ENCODE measurements at places on chromosomes 1 and 21.

DNA sequence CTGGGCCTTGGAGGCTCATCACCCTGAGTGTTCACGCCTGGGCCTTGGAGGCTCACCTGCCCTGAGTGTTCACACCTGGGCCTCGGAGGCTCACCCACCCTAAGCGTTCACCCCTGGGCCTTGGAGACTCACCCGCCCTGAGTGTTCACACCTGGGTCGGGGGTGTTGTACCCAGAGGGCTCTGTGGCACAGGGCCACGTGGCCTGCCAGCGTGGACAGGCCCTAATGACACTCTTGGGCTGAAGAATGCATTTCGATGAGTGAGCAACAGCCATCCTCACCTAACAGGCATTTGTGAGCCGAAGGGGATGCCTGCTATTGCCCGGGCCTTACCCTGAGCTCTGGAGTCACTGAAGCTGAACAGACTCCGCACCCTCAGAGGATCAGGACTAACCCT is 17.5 kb downstream of the SLC19A1 start:
- no peak for DNase-seq

GRCh38 chr1:170592591-170593111 is 60.7 kb downstream of the GORAB start:
- DNase-seq: no peak

DNA sequence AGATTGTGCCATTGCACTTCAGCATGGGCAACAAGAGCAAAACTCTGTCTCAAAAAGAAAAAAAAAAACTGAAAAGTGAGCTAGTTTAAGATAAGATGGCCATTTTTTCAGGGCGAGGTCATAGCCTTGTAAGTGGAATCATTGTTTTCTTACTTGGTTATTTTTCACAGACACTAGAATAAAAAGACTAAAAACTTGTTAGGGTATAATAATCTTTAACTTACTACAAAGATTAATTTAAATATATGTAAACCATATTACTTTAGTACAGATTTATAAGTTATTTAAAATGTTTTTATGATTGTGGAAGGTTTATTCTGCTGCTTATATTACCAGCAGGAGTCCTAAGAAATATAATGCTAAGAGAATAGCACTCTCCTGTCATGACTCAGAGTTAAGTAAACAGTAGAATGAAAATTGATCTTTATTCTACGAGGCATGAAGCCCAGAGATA is 23.5 kb downstream of the ANGPTL1 start:
- no peak for DNase-seq

DNA sequence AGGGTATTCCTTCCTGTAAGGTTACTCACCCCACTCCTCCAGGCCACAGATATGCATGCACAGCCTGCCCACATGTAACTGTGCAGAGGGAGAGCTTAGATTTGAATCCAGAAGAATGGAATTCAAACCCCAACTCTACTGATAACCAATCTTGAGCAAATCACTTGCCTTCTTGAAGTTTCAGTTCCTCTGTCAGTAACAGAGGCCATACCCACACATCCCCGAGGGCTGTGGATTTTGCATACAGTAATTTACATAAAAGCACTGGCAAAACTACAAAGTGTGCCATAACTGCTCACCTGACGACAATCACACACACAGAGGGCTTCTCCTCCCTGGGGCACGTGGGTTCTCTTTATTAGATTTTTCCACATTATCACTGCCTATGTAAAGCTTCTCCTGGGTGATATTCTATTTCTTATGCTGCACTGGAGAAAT is 18.6 kb downstream of the CD247 start:
- DNase-seq: no peak

GRCh38 chr21:21734088-21734487 is 735.9 kb downstream of the NCAM2 start:
- no peak for DNase-seq

DNA sequence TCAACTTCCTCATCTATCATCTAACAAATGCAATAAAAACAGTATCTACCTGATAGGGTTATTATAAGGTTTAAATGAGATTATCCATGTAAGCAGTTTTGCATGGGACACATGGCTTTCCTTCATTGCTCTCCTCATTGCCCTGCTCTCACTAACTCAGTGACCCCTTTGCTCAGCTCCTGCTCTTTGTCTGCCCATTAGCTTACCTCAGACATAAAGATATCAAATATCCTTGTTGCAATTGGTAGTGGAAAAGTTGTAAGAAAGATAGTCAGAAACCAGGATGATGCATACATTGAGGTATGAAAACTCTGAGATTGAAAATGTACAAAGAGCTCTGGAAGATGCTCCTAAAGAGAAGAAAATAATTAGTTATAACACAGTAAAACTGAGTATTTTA is 89.8 kb downstream of the EVI5 start:
- no peak for DNase-seq

GRCh38 chr1:219782311-219782710 is 146.0 kb downstream of the SLC30A10 start:
- DNase-seq: no peak

- DNase-seq: no peak
These were observed 49.8 kb upstream of the FBXO28 start for GRCh38 chr1:224064150-224064549.
